ENCODE measurements at places on chromosomes 11 and 22. TPM values are rescaled to one million over a fixed set of nuclear protein-coding genes. Genes with fewer than 3 reads are reported as not detected.

RIBC2 gene
- polyA plus RNA-seq = 2.4 TPM

ADAMTS8 gene
- polyA plus RNA-seq = 0.33 TPM

HORMAD2 gene
- not detected for polyA plus RNA-seq

SYTL2 gene
- polyA plus RNA-seq = 11.6 TPM

PPFIBP2 gene
- polyA plus RNA-seq = 16.2 TPM

SLC39A13 gene
- 35.2 TPM for polyA plus RNA-seq

GRCh38 chr11:94245121-94245520 lies 59.3 kb upstream of the IZUMO1R start:
- DNase-seq = no peak

GRCh38 chr22:35138521-35138920 lies 72.6 kb downstream of the ISX start:
- no peak for DNase-seq

DNA sequence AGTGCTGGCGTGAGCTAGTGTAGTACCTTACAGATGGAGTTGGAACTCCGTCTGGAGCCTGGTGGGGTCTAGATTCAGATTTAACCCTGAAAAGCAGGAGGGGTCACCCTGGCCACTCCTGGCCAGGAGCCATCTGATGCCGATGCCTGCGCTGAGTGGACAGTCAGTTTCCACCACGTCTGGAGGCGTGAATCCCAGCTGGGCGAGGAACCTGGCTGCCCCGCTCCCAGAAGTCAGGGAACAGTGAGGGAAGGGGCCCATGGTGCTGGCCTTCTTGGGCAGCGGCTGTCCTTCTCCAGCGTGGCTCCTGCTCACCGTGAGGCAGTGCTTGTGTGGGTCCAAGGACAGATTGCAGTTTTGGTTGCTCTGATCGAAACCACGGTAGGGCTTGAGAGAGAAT lies 76.3 kb downstream of the PARVB start:
- no peak for DNase-seq

GRCh38 chr11:16555956-16556355 lies 182.5 kb upstream of the C11orf58 start:
- DNase-seq = no peak

DNA sequence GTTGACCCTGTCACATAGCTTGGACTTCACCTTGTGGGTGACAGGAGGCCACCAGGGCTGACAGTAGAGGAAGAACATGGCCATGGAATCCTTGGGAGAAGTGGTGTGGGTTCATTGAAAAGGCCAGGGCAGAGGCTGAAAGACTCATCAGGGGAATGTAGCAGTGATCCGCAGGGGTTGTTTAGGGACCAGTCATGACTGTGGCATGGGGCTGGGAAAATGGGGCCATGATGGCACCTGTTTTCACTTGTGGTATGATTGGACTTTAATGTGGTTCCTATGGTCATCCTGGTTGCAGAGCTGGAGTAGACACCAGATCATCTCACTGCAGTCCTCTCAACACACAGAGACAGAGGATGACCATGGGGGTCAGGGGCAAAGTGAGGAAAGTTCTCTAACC lies 66.7 kb upstream of the MYEOV start:
- DNase-seq = no peak

DNA sequence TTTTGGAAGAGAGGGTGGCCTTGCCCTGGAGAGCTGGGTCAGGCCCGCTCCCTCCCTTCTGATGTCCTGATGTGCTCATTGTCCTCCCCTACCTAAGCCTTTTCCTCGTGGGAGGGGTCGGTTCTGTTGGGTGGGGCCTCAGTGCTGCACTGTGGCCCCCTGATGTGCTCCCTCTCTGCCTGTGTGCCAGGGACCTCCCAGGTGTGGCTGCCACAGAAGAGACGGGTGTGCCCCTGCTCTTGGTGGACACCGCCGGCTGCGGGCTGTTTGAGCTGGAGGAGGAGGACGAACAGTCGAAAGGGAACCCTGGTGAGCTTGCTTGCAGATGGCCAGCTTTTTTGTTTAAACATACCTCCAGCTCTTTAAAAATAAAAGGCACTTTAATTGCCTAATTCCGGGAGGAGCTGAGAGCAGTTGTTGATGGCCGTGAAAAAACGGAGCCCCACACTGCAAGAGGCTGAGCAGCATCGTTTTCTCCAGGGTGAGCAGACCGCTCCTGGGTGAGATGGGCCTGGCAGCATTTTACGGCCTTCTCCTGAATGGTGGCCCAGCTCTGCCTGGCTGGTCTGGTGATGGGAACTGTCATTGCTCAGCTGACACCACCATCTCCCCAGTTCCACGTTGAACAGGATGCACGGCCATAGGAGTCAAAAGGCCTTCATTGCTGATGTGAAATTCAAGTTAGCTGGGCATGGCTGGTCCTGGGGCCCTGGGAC lies 30.1 kb downstream of the IGHMBP2 start:
- DNase-seq = no peak

DNA sequence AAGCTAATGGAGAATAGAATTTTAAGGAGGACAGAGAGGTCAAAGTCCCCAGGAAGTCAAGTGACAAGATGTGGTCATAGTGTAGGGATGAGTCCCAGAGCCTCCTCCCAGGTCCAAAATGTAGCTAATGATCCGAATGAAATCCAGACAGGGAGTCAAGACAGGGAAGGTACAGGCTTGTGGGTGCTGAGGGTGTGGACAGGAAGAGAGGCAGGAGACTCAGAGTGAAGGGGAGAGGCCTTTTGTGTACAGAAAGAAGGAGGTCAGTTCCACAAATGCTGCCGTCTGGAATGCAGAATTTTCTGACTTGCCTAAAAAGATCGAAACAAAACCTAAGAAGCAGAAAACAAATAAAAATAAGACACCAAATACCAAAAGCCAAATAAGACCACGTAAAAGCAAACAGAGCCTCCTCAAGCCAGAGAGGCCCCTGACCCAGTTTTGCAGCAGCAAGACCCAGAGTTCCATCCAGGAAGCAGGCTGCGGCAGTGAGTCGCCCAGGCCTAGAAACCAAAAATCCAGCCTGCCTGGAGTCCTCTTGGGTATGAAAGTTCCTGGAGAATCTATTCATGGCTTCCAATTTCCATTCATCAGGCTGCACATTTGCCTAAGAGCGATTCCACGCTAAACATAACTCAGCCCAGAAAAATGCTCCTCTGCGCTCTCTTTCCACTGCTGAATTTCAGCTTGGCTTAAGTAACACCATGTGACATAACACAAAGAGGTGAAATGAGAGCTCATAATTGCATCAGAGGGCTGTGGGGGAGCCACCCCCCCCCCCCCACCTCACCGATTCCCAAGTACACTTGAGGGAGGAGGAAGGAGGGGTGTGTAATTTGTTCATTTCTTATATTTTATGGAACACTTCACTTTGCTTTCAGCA lies 71.2 kb downstream of the KIRREL3 start:
- DNase-seq = no peak

GRCh38 chr22:45790401-45790800 lies 118.8 kb downstream of the ATXN10 start:
- no peak for DNase-seq

DNA sequence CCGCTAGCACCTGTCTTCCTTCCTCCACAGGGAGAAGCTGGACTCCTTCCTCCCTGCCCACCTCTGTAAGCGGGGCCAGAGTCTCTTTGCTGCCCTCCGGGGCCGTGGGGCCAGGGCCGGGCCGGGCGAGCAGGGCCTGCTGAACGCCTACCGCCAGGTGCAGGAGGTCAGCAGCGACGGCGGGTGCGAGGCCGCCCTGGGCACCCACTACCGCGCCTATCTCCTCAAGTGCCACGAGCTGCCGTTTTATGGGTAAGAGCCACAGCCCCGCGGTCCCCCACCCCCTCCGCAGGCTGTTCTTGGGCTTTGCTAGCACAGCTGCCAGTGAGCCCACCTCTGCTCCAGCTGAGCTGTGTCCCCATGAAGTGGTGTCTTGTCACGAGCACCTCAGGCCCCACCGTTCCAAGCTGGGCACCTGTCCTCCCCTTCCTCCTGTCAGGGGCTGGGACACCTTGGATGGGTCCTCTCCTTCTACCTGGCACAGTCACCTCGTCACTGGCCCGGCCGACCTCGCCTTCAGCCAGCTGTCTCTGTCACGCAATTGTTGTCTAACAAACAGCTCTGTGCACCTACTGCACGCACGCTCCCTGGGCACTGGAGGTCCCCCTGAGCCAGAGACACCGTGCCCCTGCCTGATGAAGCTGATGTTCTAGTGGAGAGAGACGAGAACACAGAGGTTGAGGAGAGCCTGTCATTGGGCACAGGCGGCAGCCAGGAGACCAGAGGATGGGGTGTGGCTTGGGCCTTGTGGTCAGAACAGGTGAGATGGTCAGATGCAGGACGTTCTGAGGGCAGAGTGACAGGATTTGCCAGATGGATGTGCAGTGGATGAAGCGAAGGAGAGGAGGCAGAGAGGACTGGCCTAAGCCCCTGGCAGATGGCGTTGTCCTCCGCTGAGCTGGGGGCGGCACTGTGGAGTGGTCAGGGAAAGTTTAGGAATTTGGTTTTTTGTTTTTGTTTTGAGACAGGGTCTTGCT lies 10.6 kb downstream of the FRMD8 start:
- DNase-seq = no peak

GRCh38 chr22:38435010-38435409 lies 20.0 kb downstream of the KCNJ4 start:
- DNase-seq = no peak

- DNase-seq = no peak
Observed at GRCh38 chr11:124897674-124898262, at the start of gene ROBO4. Gene ROBO4, minus strand, starts transcription at chr11:124897865. Its CDS starts 70 bp downstream, at chr11:124897795.

DNA sequence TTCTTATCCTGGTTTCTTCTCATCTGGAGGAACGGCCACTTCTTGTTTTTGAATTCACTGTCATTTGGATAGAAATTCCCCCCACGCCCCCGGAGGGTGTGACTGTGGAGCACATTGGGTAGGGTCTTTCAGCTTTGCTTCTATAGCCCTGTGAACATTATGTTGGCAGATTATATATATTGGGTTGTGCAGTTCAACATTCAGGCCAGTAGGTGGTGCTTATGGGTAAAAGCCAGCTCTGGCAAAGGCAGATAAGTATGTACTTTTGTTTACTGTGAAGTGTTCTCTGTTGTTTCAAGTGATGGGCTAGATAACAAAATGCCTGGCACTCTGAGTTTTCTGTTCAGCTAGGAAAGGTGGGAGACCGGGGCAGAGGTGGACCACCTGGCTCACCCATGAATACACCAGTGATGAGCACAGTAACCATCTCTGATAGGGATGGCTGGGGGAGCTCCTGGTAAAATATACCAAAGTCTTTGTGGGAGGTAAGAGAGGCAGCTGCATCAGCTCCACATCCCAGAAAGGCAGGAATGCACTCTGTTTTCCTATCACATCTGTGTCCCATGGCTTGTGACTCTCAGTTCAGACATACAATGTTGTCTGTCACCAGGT lies 1348.2 kb upstream of the RAG2 start:
- peak; percentile 37 for DNase-seq

DNA sequence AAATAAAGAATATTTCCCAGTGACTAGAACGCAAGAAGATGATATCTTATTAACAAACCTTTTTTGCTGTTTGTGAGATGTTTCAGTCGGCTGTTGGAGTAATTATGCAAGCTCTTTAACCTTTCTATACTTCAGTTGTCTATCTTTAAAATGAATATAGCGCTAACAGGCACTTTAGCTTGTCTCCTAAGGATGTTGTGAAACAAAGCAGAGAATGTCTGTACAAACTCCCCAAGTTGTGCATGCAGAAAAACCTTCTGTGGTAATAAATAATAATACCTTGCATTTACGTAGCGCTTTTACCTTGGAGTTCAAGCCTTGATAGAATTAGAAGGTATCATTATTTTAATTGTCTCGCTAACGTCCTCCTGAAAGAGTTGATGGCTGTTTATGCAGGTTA lies 1.9 kb upstream of the KDM2A start:
- no peak for DNase-seq

DNA sequence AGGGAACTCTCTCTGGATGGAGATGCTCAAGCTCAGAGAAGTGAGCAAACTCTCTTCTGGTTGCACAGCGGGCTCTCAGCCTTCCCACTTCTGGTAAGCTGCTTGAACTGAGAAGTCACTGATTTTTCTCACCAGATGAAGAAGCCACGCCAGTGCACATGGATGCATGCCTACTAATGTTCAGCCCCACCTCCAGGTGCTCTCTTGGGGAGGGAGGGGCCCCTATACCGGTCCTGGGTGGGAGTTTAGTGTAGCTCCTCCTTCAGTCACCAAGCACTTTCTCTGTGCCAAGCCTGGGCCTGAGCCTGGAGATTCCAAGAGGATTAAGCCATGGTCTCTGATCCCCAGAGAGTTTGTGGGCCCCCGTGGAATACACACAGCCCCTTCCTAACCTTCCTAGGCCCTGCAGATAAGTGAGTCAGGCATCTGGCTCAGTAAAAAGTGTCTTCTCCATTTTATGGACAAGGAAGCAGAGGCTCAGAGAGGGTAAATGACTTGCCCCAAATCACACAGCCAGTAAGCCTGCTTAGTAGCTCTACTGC lies 142.2 kb downstream of the ST3GAL4 start:
- DNase-seq = no peak

DNA sequence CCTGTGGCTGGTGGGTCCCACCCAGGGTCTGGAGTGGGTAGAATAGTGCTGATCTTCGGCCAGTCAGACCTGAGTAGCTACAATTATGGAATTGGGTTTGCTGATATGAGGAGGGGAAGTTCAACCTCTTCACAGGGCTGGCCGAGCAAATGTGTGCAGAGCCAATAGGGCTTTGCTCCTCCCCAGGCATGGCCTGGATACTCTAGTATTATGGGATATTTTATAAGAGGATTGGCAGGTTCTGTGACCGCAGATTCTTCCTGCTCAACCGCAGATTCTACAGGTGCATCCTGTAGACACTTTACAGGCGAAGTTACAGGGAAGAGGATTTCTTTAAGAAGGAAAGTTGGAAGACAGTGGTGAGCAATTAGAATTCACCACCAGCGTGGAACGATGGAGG lies 44.3 kb downstream of the TBC1D22A start:
- DNase-seq = no peak

GRCh38 chr11:9008011-9008550 lies 4.3 kb upstream of the NRIP3 start:
- no peak for DNase-seq

DNA sequence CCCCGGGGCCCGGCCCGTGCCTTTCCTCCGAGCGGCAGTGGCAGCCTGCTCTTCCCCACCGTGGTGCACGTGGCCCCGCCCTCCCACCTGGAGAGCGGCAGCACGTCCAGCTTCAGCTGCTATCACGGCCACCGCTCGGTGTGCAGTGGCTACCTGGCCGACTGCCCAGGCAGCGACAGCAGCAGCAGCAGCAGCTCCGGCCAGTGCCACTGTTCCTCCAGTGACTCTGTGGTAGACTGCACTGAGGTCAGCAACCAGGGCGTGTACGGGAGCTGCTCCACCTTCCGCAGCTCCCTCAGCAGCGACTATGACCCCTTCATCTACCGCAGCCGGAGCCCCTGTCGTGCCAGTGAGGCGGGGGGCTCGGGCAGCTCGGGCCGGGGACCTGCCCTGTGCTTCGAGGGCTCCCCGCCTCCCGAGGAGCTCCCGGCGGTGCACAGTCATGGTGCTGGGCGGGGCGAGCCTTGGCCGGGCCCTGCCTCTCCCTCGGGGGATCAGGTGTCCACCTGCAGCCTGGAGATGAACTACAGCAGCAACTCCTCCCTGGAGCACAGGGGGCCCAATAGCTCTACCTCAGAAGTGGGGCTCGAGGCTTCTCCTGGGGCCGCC lies 11.9 kb downstream of the C22orf31 start:
- DNase-seq = no peak

DNA sequence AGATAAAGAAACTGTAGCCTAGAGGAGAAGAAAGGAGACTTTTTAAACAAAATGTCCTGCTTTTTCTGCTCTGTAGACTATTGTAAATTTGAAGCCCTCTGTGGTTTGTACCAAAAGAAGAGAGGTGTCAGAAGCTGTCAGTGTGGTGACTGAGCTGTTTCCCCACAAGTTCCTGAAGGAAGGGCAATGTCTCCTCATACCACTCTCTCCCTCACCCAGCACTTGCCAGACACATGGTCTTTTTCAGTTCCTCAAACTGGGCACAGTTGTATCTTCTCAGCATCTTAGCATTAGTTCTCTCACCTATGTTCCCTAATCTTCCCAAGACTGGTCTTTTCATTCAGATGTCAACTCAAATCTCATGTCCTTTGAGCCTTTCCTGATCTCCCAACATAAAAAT lies 4.3 kb downstream of the BCO2 start:
- no peak for DNase-seq

Measured in A549 (cell line).